ENCODE measurements at places on chromosomes 7 and 10.

- DNase-seq: peak; percentile 78
These were observed 14.0 kb downstream of the ADAM8 start for GRCh38 chr10:133262696-133263095.

- DNase-seq: no peak
These were observed 39.6 kb upstream of the CNPY1 start for GRCh38 chr7:155585951-155586350.

GRCh38 chr7:99719996-99720769 lies 14.8 kb downstream of the CYP3A7 start:
- DNase-seq: no peak

DNA sequence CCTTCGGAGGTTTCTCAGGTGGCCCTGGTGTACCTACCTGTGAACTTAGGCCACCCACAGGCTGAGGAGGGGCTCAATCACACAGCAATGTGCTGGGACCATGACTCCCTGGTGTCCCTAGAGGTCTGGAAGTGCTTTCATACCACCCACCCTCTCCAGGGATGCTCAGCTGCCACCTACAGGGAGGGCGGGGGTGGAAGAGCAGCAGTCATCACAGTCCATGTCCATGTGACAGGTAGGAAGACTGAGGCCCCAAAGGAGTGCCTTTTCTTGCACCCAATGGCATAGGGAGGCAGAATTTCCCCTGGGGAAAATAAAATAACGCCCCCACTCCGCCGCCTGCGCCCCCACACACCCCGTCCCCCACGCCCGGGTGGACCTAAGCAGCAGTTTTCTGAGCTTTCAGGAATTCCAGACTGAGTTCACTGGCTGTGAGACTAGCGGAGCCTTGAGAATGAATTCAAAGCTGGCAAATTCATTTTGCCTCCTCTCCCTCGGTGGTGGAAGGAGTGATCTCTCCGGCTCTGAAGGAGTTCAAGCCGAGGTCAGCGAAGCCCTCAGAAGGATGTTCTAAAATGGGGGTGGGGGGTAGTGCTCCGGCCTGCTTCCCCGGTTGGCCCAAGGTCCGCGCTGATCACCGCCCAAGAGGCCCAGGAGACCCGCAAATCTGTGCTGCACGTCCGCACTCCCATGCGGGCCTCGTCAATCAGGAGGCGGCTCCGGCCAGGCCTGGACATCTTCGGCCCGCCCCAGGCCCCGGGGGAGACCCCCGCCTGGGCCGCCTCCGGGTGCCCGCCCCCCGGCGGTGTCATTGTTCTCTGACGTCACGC lies 2.1 kb upstream of the ZMIZ1 start:
- DNase-seq: peak; percentile 7

GRCh38 chr7:92833766-92834506 lies 2.4 kb downstream of the CDK6 start:
- DNase-seq: no peak

DNA sequence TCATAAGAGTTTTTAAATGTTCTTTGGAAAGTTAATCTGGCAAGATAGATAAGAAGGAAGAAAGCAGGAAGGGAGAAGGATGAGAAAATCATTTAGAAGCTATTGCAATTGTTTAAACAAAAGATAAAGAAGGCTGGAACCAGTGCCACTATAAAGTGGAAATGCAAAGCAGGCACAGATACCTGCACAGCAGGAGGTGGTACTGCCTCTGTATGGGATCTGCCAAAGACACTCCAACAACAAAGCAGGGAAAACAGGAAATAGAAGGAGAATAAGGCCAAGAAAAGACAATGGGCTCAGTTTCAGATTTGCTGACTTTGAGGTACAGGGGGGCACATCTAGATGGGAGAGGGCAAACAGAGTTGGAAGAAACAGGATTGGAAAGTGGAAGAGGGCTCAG lies 138.6 kb downstream of the PPP1R17 start:
- no peak for DNase-seq

DNA sequence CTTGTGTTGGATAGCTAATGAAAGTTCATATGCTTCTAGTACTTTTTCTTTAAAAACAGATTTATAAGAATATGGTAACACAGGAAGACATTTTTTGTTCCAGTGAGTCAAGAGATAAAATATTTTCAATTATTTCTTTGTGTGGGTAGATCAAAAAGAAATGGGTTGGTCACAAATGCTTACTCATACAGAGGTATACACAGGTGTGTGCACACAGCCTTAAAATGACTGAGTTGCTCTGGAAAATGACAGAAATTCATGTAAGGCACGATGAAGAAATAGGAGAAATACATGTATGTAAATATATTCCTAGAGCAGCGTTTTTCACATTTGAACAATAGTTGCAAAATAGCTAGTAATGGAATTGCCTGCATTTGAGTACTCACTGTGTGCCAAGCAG lies 66.0 kb downstream of the ST7 start:
- no peak for DNase-seq

- DNase-seq: no peak
These were observed 21.3 kb downstream of the SRPK2 start for GRCh38 chr7:105367458-105367857.

DNA sequence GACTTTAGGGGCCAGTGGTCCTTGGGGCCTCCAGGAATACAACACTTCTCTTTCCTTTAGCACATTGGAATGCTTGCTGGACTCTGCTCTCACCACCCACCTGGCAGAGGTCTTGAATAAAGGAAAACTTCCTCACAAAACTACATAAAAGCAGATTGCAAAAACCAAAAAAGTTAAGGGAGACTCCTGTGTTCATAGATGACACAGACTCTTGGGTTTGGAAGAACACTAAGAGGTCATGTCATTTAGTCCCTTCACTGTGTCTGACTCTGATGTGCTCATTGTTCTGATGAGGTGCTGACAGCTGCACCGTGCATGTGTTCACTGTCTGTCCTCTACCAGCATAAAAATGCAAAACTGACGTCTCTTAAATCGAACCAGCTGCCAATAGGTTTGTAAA lies 11.4 kb downstream of the BLNK start:
- no peak for DNase-seq

- no peak for DNase-seq
These were observed 10.7 kb downstream of the CYP2E1 start for GRCh38 chr10:133537546-133538545.

GRCh38 chr10:30821261-30821993 lies 191.9 kb upstream of the LYZL2 start:
- DNase-seq: no peak

DNA sequence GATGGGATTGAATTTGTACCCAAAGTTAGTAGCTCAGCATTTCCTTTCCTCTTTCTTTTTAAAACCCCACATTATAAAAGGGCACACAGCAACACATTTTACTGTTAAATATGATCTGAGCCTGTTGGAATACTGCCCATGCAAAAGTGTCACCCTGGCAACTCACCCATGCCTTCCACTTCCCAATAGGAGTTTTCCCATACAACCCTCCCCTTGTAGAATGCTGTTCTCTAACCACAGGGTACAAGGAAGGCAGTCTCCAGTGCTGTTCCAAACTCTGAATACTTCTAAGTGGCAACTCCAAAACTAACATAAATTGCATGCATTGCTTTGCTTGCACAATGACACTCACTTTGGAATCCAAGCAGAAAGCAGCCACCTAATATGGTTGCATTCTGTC lies 60.8 kb downstream of the NRCAM start:
- no peak for DNase-seq

DNA sequence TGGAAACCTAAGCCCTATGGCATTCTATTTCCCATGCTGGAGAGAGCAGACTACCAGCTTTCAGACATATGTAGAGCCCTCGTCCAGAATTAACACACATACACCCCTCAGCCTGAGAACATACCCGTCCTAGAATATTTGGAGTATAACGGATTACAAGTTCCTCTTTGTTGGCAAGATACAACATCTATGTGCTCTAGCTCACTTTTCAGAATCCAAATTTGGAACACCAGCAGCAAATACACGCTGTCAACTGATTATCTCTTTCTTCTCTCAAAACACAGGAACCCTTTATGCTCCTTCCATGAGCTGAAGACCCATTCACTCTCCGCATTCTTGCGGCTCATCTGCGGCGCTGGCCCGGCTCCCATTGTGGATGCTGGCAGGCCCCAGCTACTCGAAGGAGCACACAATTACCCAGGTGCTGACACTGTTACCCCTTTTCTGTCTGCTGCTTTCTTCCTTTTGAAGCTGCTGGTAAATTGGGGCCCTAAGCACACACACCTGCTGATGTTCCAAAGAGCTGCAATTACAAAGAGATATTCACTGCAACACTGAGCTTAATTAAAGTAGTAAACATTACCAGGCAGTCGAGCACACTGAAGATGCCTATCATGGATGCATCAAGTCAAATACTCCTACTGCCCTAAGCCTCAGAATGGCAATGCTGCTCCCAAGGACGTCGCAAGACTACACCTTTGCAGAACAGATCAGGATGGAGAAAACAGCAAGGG lies 70.0 kb downstream of the VOPP1 start:
- peak; percentile 81 for DNase-seq

GRCh38 chr10:80324891-80325364 lies 31.6 kb downstream of the DYDC1 start:
- DNase-seq: no peak

DNA sequence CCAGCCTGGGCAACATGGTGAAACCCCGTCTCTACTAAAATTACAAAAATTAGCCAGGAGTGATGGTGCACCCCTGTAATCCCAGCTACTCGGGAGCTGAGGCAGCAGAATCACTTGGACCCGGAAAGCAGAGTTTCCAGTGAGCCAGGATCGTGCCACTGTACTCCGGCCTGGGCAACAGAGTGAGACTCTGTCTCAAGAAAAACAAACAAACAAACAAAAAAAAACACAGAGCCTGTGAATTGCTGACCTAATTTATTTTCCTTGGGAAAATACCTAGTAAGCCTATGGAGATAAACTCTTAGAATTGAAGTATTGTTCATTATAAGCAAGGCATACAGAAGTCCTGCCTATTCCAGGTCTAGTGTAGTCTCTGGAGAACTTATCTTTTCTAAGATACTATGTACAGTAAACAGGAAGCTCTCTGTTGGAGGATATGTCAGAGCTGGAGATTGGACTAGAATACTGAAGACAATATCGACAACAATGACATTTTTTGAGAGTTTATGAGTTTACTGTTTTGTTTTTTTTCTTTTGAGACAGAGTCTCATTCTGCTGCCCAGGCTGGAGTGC lies 14.9 kb downstream of the GTF2I start:
- no peak for DNase-seq

- DNase-seq: no peak
These were observed 738.1 kb downstream of the KCNMA1 start for GRCh38 chr10:76899490-76899889.

- no peak for DNase-seq
These were observed 4.6 kb downstream of the REPIN1 start for GRCh38 chr7:150373049-150373801.

DNA sequence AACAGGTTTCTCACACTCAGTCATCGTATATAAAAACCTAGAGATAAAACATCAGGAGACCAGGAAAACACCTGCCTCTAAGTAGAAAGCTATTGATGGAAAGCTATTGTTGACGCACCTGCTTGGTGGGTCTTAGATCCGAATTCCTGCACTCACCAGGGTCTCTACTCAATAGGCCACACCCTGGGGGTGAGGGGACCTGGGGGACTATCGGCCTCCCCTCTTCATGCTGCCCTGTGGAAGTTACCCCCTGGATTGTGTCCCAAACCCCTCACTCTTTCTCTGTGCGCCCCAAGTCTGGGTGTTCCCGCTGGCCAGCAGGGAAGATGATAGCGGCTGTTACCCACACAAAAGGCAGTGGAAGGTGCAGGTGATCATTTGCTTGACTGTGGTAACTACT lies 313.0 kb downstream of the WDR37 start:
- DNase-seq: no peak

Measured in COR-L47 (cell line).